Astrocyte of the spinal cord (primary cell): ENCODE measurements at places on chromosomes 13 and 19.

DNA sequence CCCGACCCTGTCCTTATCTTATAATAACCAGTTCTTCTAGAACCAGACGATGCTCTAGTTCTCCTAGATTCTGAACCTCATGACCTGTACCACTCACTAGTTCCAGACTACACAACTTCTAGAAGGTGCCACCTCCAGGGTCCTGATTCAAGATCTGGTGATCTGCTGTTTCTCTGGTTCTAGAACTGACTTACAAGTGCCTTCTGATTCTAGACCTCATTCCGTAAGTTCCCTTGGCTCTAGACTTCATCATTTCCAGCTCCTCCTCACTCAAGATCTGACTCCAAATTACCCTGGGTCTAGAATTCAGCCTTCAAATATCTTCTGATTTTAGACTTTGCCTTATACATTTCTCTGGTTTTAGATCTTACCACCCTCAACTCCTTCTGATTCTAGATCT is 5.0 kb upstream of the PPP5C start:
- DNase-seq: no peak

DNA sequence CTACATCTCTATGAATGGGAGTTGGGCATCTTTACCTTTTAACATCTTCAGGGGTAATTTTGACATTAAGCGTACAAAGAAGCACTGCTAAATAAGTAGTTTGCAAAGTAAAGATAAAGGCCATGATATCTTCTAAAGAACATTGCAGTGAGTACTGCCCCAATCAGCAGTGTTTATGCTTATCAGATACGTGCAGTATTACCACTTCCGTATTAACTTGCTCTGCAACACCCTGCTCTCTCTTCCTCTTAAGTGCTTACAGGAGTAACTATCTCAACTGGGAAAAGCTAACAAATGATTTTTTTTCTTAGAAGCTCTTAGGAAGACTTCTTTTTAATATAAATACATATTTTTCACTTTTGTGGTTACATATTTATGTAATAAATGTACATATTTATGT is 793.7 kb upstream of the SLC10A2 start:
- DNase-seq: no peak

- DNase-seq: no peak
Observed at GRCh38 chr13:36430247-36431203, 1.8 kb upstream of the CCNA1 start.

DNA sequence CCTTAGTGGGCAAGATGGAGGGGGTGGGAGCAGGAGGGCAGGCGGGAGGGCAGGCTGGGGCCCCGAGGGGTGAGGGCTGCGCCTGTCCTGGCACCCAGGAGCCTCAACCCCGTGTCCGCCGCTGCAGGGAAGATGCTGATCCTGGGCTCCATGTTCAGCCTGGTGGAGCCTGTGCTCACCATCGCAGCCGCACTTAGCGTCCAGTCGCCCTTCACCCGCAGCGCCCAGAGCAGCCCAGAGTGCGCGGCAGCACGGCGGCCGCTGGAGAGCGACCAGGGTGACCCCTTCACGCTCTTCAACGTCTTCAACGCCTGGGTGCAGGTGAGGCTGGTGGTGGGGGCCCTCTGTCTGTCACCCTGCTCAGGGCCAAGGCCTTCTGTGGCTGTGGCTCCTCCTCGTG is 23.5 kb downstream of the DHX34 start:
- DNase-seq: no peak

- no peak for DNase-seq
Observed at GRCh38 chr19:23972161-23972560, 57.5 kb downstream of the ZNF726 start.

- DNase-seq: no peak
Observed at GRCh38 chr19:3263866-3264265, 39.4 kb downstream of the CELF5 start.

GRCh38 chr19:12314553-12314952 is 18.9 kb downstream of the ZNF563 start:
- DNase-seq: no peak

DNA sequence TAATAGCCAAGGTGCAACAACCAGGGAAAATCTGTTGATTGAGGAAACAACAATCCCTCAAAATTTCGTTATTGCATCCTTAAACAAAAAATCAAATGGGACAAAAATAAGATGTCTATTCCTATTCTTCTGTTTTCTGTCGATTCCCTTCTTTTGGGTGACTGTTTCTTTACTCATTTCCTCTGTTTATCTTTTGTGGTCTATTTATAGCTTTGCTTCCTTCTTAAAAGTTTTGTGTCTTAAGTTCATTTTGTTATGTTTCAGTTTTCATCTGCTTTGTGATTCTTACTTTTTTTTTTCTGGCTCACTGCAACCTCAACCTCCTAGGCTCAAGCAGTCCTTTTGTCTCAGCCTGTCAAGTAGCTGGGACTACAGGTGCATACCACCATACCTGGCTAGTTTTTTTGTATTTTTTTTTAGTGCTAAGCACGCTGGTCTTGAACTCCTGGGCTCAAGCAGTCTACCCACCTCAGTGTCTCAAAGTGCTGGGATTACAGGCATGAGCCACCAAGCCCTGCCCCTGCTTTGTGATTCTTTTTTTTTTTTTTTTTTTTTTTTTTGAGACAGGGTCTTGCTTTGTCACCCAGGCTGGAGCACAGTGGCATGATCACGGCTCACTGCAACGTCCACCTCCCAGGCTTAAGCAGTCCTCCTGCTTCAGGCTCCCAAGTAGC is 10.4 kb downstream of the ZNF146 start:
- DNase-seq: peak; percentile 59

GRCh38 chr13:48437371-48437770 is 24.5 kb upstream of the LPAR6 start:
- DNase-seq: peak; percentile 65

DNA sequence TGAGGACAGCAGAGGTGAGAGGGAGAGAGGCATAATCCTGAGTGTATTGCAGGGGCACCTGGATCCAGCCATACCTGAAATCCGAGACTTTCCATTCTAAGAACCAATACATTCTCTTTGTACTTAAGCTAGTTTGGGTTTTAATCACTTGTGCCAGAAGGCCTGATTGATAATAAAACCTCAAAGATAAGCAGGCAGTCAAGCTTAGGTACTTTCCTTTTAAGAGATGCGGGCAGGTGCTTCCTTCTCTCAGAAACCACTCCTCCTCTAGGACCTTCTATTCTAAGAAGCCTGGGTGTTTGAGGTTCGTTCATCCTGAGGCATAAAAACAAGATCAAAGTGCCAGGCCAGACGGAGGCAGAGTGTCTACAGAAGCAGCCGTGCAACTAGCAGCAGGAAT is 22.2 kb downstream of the FAM187B start:
- no peak for DNase-seq

- peak; percentile 2 for DNase-seq
Observed at GRCh38 chr13:46232281-46232680, 20.6 kb downstream of the LRRC63 start.

GRCh38 chr19:49073514-49074378 is 1.2 kb upstream of the KCNA7 start:
- DNase-seq: no peak

DNA sequence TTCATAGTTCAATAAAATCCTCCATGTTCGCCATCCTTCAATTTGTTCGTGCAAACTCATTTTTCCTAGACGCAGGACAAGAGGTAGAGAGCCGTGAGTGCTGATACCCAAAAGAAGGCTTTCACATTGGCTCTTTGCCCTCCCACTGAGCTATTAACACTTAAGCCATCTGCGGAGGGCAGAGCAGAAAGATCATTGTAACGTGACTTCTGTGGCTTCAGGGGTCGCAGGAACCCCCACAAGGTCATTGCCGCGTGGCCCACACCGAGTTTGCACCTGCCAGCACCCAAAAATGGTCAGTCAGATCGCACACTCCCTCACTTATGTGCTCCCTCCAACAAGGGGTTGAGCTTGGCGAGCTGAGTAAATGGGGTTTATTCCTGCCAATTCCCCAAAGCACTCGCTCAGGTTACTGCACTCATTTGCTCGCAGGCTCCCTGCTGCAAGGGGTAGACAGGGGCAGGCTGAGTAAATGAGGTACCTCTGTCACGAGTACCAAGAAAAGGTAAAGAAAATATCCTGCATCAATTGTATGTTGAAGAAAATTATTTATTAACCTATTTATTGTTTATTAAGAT is 144.1 kb downstream of the PRR20E start:
- no peak for DNase-seq

DNA sequence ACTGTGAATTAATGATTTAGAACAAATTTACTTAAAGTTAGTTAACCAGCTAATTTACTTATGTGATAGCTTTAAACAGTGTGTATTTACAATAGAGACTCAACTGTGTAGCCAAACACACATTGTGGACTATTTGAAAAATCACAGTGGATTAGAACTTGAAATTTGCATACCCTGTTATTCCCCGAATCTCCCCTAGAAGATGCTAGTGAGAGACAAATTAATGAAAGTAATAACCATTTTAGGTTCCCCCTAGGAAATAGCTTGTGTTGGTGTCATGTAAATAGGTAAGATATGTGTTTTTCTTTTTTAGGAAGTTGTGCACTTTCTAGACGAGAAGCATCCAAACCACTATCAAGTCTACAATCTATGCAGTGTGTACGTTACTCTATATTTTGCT is 98.5 kb downstream of the C1QTNF9 start:
- no peak for DNase-seq

DNA sequence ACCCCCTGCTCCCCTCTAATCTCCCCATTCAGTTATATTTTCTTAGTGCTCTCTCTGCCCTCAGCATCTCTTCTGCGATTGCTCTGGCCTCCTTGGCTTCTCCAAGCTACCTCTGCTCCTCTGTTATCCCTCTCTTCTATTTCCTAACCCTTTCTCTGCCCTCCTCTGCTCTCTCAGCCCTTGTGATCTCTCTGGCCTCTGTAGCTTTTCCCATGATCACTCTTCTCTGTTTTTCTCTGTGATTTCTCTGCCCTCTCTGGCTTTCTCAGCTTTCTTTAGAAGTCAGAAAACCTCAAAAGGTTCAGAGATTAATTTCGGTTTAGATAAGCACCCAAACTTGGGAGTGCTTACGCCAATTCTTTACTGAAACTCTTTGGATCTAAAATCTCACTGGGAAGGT is 795.0 kb downstream of the DIAPH3 start:
- no peak for DNase-seq

DNA sequence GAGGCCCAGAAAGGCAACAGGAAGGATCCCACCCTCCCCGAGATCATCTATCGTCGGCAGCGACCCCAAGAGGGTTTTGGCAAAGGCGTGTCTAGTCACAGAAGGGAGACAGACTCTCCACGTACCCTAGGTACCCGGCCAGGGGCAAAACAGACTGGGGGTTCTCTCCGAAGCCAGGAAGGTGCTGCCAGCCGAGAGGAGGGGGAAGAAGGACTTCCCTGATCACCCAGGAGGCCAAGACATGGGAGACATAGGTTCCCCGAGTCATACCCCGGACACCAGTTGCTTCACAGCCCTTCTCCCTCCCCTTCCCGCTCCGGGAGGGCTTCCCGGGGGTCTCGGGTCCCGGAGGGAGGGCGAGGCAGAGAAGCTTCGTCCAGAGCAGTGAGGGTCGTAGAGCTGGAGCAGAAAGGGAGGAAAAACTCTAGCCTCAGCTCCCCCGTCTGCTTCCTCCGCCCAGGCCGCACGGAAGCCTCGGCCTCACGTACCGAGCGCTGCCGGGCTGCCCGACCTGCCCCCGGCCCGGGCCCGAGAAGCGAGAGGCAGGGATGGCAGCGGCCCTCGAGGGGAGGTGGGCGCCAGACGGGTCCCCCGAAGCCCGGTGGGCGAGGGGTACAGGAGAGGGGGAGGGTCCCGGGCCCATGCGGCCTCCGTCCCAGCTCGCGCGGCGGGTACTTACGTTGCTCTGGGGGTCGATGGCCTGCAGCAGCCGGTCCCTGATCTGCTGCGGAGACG is 644 bp downstream of the MED26 start:
- DNase-seq: no peak
